ENCODE measurements at places on chromosomes 16 and 17. TPM values are rescaled to one million over a fixed set of nuclear protein-coding genes. Genes with fewer than 3 reads are reported as not detected.
A peak's percentile ranks its signal among the peaks of the same experiment; 100 is the strongest.

DNA sequence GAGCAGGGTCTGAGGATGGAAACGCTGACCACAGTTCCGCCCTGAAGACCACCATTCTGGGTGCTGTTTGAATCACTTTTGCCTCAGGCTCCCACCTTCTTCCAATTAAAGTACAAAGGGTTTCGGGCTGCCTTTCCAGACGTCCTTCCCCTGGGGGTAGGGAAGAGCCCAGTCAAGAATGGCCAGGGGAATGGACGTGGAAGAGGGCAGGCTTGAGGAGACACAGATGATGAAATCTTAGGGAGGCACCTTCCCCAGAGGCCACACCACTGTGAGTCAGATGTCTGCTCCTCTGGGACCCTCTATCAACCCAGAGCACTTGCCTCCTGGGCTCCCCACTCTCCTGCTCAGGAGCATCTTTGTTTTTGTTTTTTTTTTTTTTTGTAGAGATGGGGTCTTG, 27.5 kb upstream of the MTSS2 start:
- no peak for DNase-seq

- no peak for DNase-seq
These were observed 25.2 kb upstream of the AMZ2 start for GRCh38 chr17:68222606-68223005.

GRCh38 chr16:72424757-72425156, 252.8 kb upstream of the PMFBP1 start:
- no peak for DNase-seq

DNA sequence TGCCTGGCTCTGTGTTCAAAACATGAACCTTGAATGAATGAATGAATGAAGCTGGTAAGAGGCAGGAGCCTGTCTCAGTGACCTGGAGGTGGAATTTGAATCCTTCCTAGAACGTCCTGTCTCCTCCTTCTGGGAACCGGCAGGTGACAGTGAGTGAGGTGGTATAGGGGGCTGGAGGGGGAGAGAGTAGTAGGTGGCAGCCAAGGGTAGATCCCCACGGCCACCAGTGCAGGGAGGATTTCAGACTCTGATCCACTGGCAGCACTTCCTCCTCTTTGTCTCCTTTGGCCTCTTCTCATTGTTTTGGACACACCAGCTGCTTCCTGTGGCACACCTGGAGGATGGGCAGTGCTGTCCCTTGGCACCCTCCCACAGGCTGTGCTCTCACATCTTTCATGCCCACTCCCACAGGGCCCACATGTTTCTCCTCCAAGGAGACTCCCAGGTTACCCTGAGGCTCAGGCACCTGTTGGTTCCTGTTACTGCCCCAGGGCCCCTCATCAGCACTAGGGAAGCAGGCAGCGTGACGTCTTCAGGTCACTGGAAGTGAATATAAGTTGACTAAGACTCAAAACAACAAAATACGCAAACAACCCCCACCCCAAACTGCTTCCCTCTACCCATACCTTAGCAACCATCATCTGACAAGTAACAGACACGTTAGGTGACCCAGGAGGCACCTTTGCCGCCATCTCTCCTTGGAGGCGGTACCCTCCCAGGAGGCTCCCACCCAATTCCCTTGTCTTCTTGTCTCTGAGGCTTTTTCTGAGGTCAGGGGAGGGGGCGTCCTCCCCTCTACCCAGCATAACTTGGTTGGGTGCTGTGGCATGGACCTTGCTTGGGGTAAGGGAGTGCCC, 84.6 kb downstream of the N4BP1 start:
- no peak for DNase-seq

GRCh38 chr17:42655528-42655927, 3.6 kb upstream of the TUBG2 start:
- DNase-seq = no peak

DNA sequence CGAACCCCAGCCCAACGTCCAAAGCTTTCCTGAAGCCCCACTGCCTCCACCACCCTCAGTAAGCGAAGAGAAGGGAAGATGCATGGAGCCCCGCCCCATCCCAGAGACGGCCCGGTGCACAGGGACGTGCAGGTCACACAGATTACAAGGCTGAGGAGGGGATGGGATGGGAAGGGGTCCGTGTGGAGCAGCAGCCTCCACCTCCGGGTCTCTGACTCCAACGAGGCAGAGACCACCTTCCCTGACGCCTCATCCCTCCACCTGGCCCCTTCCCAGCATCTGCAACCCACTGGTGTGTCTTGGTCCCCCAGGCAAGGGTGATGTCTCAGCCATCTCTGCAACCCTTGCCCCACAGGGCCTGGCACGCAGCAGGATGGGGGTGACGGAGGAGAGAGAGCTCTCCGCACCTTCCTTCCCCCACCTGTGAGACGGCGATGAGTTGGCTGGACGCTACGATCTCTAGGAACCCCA, 58.5 kb downstream of the TBC1D16 start:
- no peak for DNase-seq

Gene MAPT
- total RNA-seq = 3.1 TPM

- DNase-seq = no peak
These were observed 167.4 kb downstream of the BCAS3 start for GRCh38 chr17:60845012-60845411.

DNA sequence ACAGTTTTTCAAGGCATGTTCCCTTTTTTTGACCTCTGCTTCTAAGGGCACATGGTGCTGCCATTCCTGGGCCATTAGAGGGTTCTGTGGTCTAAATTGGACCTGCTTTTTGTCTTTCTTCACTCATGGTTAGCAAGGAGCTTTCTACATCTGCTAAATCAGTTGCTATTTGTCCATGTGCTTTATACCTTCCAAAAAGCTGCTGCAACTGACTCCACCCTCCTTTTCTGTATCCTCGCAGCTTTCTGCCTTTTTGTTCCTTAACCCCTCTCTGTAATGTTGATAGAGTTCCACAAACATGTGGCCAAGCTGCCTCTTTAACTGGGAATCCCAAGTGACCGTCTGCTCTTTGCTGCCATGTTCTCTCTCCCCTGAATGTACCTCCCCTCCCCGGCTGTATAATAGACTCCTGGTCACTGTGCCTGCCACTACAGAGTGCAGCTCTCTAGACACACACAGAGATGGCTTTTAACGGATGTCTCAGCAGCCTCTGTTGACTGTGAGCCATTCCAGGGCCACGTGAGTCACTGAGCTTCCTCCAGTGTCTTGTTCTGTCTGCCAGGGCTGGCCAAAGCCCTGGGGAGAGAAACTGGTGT, 57.4 kb upstream of the TEKT3 start:
- no peak for DNase-seq

DNA sequence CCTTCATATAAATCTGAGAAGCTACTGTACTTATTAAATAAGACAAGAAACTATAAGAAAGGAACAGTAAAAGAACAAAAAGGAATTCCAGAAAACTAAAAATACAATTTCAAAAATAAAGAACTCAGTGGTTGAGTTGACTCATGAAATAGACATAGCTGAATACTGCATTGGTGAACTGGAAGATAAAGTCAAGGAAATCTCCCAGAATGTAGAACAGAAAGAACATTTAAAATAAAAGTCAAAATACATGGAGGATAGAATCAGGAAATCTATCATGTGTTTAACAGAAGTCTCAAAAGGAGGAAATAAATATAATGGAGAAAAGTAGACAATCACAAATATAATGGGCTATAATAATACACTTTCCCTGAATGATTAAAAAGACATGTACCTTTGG, 136.4 kb upstream of the PMFBP1 start:
- DNase-seq = no peak

Gene KCNJ18
- not detected for total RNA-seq

Gene SLC12A3
- total RNA-seq = not detected

Gene DRC3
- 0.27 TPM for total RNA-seq

- no peak for DNase-seq
These were observed 3.4 kb downstream of the BLTP2 start for GRCh38 chr17:28641579-28641978.

DNA sequence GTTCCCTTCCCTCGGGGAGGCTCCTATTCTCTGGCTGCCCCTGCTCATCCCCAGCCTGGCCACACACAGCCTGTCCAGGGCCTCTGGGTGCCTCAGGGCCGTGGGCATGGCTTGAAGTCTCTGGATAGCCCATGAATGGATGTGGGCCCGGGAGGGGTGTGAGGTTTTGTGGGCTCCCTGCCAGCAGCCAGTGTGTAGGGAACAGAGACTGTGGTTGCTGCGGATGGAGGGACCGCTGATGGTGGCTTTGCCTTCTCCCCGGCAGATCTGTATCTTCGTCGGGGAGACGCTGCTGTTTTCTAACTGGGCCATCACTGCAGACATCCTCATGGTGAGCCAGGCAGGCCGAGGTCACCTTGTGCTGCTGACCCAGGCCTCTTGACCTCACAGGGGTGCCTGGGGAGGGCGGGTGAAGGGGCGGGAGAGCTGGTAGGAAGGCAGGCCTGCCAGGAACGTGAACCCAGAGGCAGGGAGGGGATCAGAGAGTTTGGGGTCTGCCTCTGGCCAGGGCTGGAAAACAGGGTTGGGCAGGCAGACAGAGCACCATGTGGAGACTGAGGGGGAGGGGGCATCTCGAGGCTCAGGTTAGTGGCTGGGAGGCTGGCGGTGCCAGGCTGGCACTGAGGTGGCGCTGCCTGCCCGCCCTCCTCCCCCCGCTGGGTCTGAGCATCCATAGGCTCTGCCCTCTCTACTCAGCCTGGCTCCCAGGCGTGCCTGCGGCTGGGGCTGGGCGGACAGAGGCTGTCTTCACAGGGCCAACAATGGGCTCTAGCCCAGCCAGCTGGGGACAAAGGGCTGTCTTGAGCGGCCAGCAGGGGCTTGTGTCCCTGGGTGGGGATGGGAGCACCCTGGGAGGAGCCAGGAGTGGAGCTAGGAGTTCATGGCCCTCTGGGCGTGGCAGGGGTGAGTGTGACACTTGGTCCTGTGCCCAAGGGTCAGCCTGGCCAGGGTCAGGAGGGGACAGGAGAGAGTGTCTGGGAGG, 21.4 kb downstream of the MYBBP1A start:
- DNase-seq = no peak

GRCh38 chr17:54623746-54624145, 276.9 kb upstream of the TOM1L1 start:
- DNase-seq = no peak

DNA sequence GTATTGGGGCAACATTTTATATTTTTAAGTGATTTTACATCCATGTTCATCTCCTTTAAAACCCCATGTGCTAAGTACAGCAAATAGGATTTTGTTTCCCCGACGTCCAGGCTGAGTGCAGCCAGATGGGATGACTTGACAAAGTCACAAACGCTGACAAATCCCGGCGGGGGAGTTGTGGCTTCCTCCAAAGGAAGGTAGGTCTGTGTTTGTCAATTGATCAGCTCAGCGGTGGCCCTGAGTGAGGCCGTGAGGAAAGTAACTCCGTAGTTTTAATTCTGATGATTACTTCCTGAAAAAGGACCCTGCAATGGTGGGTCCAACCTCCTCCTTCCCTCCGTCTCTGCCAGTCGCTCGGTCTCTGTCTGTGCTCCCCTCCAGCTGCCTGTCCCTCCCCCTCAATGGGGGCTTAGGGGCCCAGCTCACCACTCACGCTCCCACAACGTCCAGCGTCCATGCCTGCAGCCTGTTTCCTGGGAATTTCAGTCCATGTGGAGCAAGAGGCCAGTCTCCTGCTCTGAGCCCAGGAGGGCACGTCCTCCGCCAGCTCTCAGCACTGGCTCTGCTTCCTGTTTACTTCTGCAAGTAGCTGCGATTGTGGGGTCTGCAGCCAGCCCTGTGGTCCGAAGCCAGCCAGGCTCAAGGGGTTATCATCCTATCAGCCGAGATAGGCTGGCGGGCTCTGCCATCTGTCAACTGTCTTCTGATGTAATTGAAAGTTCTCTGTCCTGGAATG, 209.4 kb upstream of the FOXF1 start:
- DNase-seq = no peak

DNA sequence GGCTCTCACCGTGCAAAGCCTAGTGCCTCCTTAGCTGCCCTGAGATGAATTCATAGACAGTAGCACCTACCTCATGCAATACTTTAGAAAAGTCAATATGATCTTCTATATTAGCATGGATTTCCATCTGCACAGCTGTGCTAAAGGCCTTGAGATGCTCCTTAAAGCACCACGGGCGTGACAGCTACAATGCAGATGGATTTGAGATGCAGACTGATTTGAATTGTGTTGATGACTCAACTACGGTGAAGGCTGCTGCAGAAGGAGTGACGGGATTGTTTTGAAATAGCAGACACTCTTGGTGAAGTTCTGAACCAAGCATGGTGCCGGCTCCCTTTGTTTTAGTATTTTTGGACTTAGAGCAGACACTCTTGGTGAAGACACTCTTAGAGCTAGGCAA, 88.2 kb downstream of the SPECC1 start:
- no peak for DNase-seq

DNA sequence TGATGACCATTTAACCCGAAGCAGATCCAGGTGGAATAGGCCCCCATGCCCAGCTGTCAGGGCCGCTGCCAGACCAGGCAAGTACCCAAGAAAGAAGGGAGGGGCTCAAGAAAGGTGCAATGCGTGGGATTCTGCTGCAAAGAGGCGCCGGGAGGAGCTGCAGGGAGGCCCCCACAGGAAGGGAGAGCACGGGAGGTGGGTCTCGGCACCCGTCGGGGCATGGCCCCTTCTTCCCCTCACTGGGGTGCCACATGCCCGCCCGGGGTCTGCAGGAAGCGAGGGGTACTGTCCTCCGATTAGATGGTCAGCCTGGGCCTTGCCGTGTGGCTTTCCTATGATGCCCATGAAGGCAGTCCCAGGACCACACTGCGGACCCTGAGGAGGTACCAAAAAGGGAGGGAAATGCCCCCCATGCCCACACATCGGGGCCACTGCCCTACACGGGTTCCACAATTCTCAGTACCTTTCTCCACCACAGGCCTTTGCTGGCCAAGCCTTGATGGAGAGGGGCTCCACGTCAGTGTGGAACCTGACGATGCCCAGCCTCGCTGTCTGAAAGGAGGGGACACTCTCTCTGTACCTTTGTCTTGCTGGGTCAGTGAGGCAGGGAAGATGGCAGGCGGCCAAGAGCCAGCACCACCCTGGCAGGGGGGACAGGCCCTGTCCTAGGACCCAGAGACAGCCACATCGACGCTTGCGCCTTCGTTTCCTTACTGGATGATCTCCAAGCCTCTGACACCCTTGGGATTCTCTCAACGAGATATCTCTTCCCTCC, 45.5 kb upstream of the DNAH17 start:
- DNase-seq = no peak

DNA sequence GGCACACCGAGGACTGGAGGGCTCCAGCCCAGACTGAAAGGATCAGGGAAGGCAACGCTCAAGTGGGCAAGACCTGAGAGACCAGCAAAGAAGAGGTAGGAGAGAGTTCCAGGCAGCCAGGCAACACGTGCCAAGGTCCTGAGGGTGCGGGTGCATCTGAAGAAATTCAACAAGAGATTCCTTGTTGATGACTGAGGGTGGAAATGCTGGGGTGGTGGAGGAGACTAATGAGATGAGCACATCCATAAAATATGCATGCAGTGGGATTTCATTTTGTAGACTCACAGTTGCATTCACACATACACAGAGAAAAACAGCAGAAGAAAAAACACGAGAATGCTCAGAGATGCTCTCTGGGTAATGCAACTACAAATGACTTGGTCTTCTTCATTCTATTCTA, 154.8 kb upstream of the FOXF1 start:
- no peak for DNase-seq

Gene ZNF286A
- 22.4 TPM for total RNA-seq

DNA sequence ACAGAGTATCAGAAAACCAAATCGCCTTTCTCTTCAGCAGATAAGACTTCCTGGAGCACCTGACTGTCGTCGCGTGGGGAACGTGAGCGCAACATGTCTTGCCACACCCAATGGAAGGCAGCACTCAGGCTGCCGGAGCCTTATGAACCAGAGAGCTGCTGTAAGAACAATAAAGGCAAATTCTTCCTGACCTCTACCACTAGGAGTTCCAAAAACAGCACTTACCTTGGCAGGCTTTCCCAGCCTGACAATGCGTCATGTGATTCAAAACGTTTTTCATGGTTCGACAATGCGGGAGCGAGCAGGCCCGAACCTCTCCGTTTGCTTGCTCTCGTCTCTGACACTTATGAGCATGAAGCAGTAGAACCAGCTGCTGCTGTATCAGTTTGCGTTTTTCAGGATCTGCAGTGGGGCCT, 75.8 kb upstream of the TRAP1 start:
- DNase-seq = peak; percentile 23
